AML-193 (cell line): ENCODE measurements at places on chromosomes 4 and X.

DNA sequence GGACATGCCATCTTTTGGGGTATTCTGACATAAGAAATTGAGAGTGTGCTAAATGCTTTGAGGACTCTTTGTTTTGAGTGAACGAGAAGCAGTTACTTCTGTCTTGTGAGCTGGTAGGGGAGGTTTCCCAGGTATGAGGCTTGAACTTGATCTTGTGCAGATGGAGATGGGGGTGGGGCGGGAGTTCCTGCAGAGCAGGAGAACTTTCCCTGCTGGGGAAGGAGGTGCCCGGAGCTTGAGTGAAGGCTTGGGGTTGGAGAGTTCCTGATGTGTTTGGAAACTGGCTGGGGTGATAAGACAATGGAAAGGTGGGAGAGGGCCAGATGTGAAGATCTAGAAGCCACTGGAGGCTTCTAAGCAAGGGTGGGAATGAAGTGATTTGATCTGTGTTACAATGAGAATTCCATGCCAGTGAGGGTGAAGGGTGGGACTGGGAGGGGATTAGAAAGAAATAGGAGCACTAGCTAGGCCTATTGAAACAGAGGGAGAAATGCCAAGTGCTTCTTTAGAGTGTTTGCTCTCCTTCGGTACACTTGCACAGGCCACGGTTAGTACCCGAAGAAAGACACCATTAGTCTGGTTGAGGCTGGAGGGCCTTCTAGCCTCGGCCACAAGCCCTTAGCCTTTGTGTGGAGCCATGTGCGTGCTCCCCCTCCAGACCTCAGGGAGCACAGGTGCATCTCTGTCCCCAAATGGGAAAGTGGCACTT, 103.5 kb upstream of the STOX2 start:
- DNase-seq, result no peak

- DNase-seq, result no peak
Observed at GRCh38 chr4:130163701-130164100, 1067.7 kb downstream of the C4orf33 start.

DNA sequence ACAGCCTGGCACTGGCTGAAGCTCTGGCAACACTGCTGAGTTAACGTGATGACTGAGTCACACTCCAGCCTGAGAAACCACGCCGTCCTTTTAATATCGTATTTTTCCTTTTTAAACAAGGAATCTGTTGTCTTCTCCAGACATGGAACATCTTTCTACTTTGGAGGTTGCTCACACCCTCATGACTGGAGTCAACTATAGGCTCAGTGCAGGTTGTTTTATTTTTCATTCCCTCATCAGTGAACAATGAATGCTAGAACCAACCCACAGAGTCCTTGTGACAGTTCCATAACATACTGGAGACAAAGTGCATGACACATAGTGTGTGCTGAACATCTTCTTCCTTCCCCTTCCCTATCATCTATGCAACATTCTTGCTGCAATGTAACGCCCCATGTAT, 76.8 kb upstream of the CPEB2 start:
- DNase-seq, result no peak

DNA sequence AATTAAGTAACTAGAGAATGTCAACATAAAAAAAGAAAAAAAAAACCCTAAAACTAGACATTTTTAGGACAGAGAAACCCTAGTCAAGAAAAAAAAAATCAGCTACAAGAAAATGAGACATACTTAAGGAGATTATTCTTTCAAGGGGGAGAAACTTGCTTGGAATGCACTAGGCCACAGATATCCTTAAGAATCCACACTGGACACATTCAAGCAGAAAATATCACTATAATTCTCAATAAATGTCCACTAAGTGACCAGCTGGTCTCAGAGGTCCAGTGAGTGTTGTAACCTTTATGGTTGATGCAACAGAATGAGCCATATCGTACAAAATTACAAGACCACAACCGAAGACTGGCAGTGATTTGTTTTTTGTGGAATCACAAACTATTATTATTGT, 15.6 kb upstream of the IBSP start:
- no peak for DNase-seq

DNA sequence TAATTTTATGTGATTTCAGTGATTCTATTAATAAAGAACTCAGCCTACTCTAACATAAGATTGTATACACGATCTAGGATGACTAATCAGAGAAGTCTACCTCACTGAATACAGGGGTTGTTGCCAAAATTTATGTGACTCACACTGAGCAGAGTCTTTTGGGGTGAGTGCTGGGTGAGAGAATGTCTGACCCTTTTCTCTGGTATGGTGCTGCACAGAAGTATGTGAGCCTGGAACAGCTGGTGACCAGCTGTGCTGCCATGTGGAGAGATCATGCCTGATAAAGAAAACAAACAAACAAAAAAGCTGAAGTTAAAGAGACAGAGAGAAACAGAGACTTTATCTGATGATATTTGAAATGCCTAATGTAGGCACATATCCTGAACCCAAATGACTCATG, 618.1 kb upstream of the GRIA3 start:
- no peak for DNase-seq

DNA sequence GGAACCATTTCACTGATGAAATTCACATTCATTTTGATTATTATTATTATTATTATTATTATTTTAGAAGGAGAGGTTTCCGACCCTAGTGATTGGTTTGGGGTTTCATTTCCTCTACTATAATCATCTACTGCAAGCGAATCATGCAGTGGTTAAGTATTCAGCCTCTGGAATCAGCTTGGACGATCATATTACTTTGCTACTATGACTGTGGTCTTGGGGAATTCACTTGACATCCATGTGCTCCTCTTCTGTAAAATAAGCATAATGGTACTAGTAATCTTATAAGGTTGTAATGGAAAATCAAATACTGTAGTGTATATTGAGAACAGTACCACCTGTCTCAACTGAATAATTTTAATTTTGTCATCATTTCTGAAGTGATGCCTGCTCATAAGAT, 132.1 kb upstream of the SLC4A4 start:
- DNase-seq, result no peak

GRCh38 chrX:48475296-48475695, 703 bp upstream of the FTSJ1 start:
- no peak for DNase-seq

DNA sequence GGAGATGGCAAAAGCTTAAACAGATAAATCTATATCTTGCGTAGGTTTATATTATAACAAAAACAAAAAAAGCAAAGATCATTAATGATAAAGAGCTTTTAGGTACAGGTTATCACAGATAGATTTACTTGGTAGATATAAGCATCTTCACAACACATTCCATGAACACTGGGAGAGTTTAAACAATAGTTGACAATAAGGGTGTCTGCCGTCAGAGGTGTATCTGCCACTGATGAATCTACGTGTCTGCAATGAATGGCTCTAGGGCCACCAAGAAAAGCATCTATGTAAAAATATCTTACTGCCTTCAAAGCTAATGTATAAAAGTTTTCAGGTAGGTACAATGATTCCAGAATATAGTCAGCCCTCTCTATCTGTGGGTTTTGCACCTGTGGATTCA, 43.7 kb downstream of the RASGEF1B start:
- DNase-seq, result no peak

DNA sequence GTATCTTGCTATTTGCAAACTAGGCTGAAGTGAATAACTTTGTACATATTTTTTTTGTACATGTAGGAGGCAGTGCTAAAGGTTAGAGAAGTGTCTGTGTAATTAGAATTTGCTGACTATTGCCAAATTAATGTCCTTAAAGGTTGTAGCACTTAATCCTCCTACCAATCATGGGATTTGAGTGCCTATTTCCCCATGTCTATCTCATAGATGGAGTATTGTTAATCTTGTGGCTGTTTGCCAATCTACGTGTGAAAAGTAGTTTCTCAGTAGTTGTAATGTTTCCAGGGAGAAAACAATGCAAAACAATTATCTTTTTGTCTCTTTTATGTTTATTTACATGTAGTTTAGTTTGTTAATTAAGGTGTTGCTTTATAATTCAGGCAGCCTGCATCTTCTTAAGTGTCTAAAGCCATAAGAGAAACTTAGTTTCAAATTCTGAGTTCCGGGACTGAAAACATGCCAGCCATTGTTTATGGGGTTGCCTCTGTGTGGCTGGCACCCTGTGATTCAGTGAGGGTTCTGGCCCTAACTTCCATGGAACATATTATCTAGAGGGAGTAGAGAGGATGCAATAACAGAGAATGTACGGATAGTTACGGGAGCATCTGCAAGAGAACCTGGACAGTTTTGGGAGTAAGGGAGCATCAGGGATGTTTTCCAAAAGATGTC, 142.4 kb downstream of the KLHL8 start:
- DNase-seq, result no peak

DNA sequence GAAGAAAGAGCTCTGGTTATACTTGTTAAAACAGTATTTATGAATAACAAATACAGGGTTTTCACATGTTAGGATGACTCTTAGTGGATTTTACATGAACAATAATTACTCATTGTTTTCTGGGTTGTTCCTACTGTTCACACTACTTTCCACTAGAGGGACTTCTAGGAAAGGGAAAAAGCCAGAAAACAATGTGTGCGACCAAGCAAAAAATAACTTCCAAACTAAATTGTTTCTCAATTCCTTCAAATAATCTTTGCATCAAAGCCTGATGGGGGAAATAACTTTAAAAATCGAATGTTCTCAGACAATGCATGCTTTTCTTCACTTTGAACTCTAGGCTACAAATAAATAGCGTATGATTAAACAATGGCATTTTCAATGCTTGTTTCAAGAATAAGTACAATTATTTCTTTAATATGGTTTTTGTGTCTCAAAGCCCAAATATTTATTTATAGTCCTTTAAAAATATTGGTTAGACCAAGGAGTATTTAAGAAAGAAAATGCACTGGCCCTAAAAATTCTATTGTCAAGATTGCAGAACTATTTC, 72.1 kb upstream of the ETNPPL start:
- no peak for DNase-seq

- DNase-seq, result no peak
Observed at GRCh38 chrX:2261831-2262667, 238.7 kb downstream of the DHRSX start.

DNA sequence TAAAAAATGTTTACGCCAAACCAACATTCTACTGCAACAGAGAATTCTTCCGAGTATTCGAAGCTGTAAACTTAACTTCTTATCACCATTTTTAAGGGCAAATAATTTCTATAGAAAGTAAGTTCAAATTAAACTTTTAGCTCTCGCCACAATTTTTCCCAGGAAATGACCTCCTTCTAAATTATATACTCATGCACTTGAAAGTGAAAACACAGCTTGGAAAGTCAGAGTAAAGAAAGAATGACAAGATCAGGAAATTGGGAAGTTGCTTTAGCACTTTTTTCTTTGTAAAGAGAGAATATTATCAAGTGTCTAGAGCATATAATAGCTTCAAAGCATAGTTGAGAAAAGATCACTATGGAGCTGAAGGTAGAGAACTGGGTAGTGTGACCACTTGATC, 1.2 kb downstream of the CYBB start:
- DNase-seq, result no peak

- no peak for DNase-seq
Observed at GRCh38 chr4:120202222-120202621, 135.6 kb upstream of the MAD2L1 start.

- DNase-seq, result no peak
Observed at GRCh38 chr4:123455360-123455759, 58.8 kb downstream of the SPRY1 start.

- no peak for DNase-seq
Observed at GRCh38 chr4:129282293-129282692, 186.3 kb downstream of the C4orf33 start.

GRCh38 chr4:23888421-23889319, 1.2 kb downstream of the PPARGC1A start:
- DNase-seq, result no peak

- no peak for DNase-seq
Observed at GRCh38 chr4:148757171-148757570, 315.0 kb upstream of the NR3C2 start.

GRCh38 chr4:111988514-111988913, 156.7 kb upstream of the FAM241A start:
- no peak for DNase-seq

DNA sequence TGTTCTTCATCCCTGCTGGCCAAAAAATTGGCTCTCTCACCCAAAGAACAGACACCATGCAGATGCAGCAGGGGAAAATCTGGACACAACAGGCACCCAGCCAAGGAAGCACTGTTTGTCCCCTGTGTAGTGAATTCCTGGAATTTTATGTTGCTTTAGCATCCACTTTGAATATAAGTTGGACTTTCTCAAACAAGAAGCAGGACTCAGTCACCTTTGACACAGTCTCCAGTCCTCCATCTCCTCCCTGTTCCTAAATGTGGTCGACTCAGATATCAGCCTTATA, 11.8 kb downstream of the ZNF182 start:
- no peak for DNase-seq

DNA sequence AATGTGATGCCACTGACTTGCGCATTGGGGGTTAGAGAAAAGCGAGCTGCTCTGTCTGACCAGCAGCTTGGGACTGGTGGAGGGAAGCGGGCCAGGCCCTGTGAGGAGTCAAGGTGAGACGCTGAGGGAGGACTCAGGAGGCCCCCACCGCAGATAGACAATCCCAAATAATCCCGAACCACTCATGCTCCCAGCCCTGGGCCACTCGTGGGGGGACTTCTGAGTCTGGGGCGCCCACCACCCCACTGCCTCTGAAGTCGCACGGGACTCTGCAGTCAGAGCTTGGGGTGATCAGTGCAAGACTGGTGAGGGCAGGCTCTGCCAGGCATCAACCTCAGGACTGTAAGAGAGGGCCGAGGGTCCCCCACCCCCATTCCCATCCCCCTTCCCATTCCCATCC, 6.9 kb downstream of the MAGEA4 start:
- no peak for DNase-seq

GRCh38 chr4:101018836-101019235, 328.5 kb downstream of the PPP3CA start:
- DNase-seq, result no peak

DNA sequence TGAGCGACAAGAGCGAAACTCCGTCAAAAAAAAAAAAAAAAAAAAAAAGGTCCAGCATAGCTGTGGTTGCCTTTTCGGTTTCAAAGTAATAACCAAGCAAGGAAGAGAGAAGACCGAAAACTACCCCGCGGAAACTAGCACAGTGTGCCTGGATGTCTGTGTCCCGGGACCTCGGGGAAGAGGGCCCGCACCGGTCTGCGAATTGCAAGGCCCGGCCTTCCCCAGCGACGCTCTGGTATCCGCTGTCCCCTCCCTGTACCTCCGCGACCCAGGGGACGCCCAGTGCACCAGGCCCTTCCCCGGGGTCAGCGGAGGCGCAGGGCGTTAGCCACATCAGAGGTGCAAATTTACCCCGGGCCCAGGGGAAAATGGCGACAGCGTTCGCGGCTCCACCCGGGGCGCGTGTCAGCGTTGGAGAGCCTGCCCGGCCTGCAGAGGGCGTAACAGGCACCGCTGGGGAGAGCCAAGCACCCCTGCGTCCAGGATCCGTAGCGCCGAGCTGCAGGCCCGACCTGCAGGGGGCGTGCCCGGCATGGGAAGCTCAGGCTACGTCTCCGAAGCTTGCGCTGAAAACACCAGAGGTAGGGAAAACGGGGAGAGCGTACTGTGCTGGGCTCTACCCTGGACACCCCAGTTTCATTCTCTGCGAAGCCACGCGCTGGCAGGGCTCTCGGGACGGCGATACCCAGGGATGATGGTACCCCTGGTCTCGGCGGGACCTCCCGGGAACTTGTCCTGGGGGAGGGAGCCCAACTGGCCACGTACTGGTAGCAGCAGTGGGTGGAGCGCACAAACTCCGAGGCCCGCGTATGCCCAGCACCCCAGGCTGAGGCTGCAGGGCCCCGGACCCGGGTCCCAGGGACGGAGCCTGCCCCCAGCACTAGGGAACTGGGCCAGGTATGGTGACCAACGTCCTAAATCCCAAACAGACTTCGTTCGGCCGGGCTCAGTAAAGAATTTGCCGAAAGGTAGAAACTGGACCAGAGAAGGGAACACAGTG, 16.2 kb downstream of the NKX6-1 start:
- DNase-seq, result no peak

- no peak for DNase-seq
Observed at GRCh38 chrX:152844256-152844655, 13.4 kb downstream of the NSDHL start.

- no peak for DNase-seq
Observed at GRCh38 chr4:8939160-8939839, 67.7 kb upstream of the HMX1 start.
